CD4-positive, CD25-positive, alpha-beta regulatory T cell (primary cell): ENCODE measurements at places on chromosomes 2 and 18.

GRCh38 chr2:161122772-161123530, 37.3 kb upstream of the TANK start:
- peak; percentile 68 for DNase-seq

DNA sequence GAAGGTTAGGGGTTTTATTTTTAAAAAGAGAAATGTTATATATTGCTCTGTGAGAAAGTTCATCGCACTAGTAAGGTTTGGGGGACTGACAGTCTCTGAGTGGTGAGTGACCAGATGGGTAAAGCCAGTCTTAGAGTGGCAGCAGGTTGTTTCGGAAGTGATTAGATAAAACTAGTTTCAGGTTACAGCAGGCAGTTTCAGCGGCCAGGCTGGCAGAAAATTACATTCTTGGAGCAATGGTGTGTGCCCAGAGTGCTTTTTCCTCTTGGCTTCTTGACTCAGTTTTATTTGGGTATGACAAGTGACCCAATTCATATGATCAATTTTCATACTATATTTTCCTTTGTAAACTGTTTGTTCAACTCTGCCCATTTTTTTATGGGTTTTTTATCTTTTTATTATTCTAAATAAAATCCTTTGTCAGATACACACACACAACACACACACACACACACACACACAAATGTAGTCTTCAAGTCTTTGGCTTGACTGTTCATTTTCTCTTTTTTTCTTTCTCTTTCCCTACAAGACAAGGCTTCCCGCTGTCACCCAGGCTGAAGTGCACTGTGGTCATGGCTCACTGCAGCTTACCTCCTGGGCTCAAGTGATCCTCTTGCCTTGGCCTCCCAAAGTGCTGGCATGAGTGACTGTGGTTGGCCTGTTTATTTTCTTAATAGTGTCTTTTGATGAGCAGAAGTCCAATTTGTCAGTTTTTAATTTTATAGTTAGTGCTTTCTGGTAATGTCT, 30.9 kb downstream of the RALBP1 start:
- no peak for DNase-seq

DNA sequence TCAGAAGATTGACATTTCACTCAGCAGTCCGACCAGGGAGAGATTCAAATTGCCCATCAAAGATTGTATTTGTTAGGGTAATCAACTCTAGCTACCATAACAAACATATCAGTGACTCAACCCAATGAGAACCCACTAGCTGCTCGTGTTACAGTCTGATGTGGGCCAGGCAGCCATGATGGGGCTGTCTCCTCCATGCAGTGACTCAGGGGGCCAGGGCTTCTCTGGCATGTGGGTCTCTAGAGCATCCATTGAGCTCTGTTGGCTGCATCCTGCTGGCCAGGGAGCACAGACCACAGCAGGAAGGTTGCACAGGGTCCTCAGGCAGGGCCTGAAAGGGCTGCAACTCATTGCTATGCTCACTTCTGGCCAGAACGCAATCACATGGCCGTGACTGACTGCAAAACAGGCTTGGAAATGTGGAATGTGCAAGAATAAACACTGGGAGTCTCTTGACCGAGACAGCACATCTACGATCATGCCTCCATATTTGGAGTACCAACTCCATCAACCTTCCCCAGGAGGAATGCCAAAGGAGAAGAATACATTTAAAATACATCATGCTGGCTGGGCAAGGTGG, 216.8 kb downstream of the EIPR1 start:
- DNase-seq: no peak

GRCh38 chr2:45755585-45756335, 104.3 kb downstream of the PRKCE start:
- DNase-seq: no peak

GRCh38 chr18:9130806-9131205, 5.8 kb upstream of the ANKRD12 start:
- no peak for DNase-seq

DNA sequence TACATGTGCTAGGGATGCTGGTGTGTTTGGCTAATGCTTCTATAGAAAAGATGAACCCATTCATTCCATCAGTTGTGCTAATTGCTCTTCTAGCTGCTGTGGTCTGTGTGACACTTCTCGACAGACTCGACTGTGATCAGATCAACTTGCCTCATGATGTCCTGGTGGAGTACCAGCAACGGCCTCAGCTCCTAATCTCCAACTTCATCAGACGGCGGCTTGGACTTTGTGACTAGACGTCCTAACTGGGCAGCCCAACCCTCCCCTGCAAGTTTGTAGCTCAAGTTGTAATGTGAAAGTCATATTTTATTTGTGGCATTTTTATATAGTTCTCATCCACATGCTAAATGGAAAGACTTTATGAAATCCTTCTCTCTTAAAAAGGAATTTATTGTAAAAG, 33.0 kb downstream of the UPP2 start:
- no peak for DNase-seq

DNA sequence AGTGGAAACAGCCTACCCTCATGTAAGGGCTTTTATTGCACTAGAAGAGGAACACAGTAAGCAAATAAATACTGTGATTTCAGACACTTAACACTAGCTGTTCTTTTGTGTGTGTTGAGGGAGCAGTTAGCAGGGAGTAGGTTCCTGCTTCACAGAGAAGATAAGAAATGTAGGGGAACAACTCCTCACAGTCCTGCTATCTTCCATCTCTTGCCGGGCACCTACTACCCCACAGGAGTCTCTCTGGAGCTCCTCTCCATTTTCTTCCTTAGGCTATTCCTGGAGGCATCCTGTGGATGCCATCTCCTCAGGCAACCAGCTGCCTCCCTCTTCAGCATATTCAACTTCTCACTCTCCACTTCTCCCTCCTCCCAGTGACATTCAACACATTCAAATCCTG, 145.0 kb downstream of the SRBD1 start:
- DNase-seq: no peak

DNA sequence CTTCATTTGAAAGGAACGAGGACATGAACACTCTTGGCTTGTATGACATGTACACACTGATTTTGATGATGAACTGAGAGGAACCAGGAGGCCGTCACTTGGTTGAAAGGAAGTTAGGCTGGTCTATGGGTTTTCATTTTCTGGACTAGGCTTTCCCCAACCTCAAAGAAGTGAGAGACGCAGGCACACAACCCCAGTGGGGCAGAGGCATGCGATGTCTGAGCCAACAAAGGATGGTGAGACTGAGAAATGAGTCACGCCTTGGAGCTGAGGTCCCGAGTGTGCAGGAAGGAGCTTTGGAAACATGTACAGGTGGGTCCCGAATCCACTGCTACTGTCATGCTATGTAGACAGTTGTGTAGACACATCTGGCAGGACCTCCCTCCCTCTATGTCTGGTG, 24.1 kb downstream of the SIGLEC15 start:
- no peak for DNase-seq

DNA sequence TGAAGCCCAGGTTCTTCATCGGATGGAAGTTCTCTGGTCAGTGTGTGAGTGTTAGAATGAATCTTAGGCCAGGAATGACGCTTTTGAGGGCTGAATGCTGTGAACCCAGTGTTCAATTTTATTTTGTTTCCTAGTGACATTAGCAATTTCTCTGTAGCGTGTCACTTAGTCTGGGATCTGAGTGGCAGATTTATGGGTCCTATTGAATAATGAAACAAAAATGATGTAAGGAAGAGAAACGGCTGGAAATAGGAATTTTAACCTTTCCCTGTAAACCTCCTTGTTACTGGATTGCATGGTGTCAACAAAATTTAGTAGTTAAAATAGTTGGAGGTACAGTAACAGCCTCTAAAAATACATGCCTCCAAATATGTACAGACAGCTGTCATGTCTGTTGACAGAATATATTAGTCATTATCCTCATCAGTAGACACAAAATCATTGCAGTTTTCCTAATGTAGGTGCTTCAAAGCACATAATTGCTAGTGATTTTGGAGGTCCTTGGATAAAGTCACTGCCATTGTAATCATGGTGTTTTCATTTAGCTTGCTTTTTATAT, 223.8 kb upstream of the SPRED2 start:
- DNase-seq: no peak

- no peak for DNase-seq
These were observed 28.5 kb downstream of the DAPL1 start for GRCh38 chr2:158823486-158824237.

DNA sequence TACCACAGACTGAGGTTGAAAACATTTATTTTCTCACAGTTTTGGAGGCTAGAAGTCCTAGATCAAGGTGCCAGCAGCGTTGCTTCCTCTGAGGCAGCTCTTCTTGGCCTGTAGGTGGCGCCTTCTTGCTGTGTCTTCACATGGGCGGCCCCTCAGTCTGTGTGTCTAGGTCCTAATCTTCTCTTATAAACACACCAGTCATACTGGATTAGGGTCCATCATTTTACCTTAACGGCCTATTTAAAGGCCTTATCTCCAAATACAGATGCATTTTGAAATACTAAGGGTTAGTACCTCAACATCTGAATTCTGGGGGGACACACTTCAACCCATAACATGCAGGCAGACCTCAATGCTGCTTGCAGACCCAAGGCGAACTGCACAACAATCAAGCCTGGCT, 4.4 kb upstream of the RMC1 start:
- DNase-seq: peak; percentile 77

DNA sequence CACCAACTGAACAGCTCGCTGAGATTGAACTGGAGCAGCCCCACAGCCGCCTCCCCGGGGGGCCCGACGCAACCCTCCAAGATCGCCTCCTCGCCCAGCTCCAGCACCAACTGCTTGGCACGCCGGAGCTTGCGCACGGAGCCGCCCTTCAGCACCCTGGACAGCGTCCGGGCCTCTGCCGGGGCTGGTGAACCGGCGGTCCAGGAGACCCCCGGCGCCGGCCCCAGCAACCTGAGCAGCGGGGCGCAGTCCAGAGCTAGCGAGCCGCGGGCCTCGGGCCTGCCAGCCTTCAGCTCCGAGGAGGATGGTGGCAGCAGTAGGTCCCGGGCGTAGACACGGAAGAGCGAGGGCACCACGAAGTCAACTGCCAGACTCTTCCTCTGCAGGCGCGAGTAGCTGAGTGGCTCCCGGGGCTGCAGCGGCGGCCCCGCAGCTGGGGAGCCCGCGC, 1.2 kb downstream of the ALK start:
- no peak for DNase-seq

DNA sequence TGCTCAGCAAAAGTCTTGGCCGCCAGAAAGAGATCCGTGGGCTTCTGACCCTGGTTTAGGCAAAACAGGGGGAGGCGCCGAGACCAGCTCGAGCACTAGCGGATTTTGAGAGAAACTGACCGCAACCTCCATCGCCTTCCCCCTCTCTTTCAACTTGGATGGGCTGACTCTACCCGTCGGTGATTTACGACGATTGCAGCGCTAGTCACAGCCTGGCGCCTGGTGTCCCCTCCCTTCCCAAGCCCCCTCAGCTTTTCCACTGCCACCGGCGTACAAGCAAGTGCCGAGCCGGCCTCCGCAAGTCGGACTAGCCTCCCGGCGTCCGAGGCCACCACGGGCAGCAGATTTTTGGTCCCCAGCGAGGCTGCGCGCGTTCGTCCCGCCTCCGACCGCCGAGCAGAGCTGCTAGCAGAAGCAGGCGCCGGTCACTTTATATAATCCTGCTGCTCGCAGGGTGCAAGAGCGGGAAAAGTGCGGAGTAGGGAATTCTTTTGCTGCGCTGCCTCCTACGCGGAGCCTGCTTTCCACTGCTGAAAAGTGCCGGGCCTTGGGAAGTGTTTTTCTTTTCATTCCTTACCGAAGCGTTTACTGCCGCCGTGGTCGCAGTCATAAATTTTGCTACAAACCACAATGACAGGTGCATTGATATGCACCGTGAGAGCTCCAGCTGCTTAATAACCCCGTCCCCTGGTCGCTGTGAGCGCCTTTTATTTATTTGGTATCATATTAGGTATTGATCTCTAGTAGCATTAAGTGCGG, 7.7 kb downstream of the HOXD3 start:
- DNase-seq: no peak

DNA sequence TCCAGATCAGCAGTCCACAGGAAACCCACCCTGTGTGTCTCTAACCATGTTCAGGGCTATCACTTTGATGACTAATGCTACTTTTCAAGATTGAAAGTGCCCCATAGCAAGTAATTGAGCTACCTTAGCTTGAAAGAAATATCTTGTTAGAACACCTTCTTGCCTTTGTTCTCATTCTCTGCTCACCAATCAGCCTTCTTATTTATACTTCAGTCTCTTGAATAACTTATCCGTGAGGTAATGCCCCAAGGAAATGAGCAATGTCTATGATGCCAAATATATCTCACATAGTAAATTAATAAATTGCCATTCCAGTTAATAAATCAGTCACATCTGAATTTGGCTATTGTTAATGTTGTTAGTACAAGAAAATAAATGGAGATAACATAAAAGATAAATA, 141.6 kb downstream of the WDPCP start:
- no peak for DNase-seq

GRCh38 chr2:85975581-85975980, 86.8 kb upstream of the ST3GAL5 start:
- no peak for DNase-seq

GRCh38 chr2:150174971-150175421, 312.5 kb downstream of the RND3 start:
- DNase-seq: no peak

DNA sequence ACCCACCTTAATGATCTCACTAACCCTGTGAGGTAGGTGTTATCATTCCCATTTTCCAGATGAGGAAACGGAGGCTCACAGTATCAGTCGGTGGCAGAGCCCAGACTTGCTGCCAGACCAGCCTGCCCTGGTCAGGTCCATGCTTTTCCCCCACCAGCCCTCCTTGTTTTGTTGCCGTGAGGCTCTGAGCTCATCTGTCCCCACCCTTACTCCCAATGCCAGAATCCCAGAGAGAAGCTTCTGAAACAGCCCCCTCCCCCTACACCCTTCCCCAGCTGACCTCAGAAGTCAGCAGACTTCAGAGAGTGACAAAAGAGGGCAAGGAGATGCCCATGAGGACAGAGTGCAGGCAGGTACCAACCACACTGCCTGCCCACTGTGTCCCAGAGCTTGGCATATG, 20.8 kb upstream of the TNS1 start:
- no peak for DNase-seq

DNA sequence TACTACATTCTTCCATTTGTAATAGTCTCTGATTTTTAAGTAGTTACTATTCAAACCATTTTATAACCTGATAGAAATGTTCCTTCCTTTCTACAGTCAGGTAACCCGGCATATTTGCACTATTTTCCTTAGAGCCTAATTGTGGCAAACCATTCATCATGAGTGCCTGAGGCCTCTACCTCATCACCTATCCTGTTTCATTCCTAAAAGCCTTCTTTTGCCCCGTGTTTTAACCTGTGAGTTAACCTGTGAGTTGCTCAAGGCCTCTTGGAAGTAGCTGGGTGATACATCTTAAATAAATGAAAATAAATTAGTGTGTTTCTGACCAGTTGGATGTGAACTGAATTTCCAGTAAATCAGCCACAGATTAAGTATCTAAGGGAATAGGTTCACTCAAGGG, 6.5 kb upstream of the KLHL29 start:
- DNase-seq: no peak

GRCh38 chr2:9288681-9289338, 82.2 kb downstream of the ASAP2 start:
- no peak for DNase-seq

GRCh38 chr2:24517247-24517646, 26.2 kb downstream of the NCOA1 start:
- no peak for DNase-seq

GRCh38 chr2:205934443-205934842, 151.5 kb downstream of the INO80D start:
- DNase-seq: no peak

GRCh38 chr2:50443868-50444630, 587.9 kb downstream of the NRXN1 start:
- DNase-seq: no peak
